Fibroblast of mammary gland (primary cell): ENCODE measurements at places on chromosomes 7 and 10.
A peak's percentile ranks its signal among the peaks of the same experiment; 100 is the strongest.

GRCh38 chr7:120760050-120760449 lies 97.9 kb downstream of the TSPAN12 start:
- no peak for DNase-seq

- no peak for DNase-seq
Observed at GRCh38 chr7:73970801-73971229, 57.2 kb upstream of the ELN start.

- DNase-seq, result no peak
Observed at GRCh38 chr7:141630621-141631020, 71.3 kb downstream of the DENND11 start.

- DNase-seq, result no peak
Observed at GRCh38 chr7:132501956-132502355, 74.3 kb downstream of the PLXNA4 start.

GRCh38 chr10:113983552-113983951 lies 60.1 kb upstream of the ADRB1 start:
- no peak for DNase-seq

- peak; percentile 75 for DNase-seq
Observed at GRCh38 chr10:4661511-4662255, 164.3 kb upstream of the AKR1E2 start.

DNA sequence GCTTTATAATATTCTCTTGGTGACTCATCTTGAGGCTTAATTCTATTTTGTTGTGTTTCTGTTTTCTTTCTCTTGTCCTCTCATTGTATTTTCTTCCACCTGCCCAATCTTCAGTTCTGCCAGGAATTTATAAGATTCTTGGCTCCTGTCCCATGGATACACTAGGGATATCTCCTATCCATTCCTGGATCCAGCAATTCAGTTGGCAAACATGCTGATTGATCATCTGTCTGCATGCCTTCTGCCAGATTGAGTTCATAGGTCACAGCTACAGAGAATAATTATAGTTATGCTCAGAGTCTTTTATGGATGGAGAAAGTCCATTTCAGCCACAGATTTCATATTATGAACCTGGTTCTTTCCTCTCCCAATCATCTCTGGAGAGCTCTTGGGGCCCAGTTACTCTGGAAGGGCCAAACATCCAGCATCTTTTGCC lies 140.4 kb upstream of the MAGI2 start:
- DNase-seq, result peak; percentile 1

DNA sequence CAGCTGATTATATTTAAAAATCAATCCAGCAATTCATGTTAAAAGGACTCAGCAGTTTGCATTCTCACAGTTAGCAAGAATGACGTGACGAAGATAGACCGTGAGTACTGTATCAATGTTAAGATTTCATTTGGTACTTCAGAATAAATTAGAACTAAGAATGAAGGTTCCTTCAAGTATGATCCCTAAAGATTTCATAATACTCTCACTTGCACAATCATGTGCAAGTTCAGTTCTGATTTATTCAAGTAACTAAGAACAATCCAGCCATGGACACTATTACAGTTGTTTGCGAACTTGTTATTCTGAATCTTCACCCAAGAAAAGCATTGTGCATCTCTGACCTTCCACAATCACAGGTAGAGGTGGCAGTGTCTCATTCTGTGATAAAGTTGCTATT lies 7.7 kb downstream of the RHEB start:
- DNase-seq, result peak; percentile 45

DNA sequence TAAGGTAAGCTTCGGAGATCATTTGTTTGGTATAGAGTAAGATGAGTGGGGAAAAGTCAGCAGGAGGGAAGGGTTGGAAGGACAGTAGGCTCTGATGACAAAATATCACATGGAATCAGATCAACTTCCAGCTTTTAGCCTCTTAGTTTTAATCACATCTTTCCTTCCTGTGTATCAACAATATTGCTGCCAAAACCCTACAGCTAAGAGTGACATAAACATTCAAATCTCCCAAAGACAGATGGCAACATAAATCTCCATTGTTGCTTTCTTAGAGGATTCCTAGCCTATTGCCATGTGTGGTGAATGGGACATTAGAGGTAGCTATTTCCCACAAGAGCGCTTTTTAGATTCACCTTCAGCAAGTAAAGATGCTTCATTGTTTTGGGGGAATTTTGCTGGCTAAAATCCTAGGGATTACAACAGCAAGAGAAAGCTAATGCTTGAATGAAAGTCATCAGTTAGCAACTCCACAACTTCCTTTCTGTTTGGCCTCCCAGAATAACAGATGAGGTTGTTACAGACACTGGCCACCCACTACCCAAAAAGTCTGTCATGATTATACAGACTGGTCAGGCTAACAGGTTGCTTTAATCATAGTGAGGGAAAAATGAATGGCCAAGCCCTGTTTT lies 35.2 kb upstream of the FZD1 start:
- DNase-seq, result peak; percentile 60

- no peak for DNase-seq
Observed at GRCh38 chr10:110764793-110765512, 106.8 kb upstream of the PDCD4 start.

DNA sequence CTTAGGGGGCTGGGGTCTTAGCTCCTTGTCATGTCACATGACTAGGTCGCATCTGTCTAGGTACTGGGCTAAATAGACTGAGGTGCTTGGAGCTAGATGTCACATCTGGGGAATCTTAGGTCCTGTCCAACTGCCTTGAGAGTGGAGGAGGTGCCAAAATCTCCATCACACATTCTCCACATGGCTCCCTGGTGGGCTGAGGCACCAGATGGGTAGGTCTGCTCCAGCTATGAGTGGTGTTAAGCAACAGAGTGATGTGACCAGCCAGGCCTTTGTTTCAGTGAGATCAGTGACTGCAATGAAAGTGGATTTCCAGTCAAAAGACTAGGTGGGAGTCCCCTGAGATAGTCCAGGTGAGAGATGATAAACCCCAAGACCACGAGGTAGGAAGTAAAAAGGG lies 251.8 kb downstream of the BMPER start:
- peak; percentile 36 for DNase-seq

GRCh38 chr10:80540618-80540980 lies 2.9 kb downstream of the SH2D4B start:
- DNase-seq, result no peak

DNA sequence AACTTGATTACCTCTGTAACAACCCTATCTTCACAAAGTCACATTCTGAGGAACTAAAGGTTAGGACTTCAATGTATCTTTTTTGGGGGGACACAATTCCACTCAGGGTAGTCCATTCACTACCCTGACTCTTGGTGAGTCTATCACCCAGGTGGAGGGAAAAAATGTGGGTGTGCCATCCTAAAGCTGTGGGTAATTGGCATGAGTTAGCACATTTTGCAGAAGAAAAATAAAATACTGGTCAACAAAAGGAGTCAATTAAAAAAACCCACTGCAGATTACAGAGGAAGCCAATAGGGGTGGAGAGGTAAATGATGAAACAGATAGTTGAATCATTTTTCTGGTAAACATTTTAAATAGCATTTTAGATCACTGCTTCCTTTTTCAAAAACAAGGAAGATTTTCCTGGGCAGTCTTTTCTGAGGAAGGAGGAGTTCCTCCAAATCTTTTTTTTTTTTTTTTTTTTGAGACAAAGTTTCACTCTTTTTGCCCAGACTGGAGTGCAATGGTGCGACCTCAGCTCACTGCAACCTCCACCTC lies 5.1 kb upstream of the BLVRA start:
- DNase-seq, result peak; percentile 48

GRCh38 chr7:37432281-37432920 lies 16.3 kb downstream of the ELMO1 start:
- DNase-seq, result no peak

GRCh38 chr7:135755351-135755753 lies 6.7 kb upstream of the FAM180A start:
- DNase-seq, result no peak

DNA sequence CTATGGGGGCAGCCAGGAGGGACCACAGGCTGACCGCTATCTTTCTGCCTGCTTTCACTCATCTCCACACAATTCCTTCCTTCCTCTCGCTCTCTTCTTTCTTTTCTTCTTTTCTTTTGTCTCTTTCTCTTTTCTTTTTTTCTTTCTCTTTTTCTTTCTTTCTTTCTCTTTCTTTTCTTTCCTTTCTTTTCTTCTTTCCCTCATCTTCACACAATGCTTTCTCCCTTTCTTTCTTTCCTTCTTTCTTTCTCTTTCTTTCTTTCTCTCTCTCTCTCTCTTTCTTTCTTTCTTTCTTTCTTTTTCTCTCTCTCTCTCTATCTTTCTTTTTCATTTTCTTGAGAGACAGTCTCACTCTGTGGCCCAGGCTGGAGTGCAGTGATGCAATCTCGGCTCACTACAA lies 6.8 kb upstream of the MUC12 start:
- no peak for DNase-seq

- no peak for DNase-seq
Observed at GRCh38 chr7:148483515-148484308, 106.9 kb upstream of the C7orf33 start.

GRCh38 chr10:10869592-10869991 lies 148.1 kb upstream of the CELF2 start:
- DNase-seq, result no peak

DNA sequence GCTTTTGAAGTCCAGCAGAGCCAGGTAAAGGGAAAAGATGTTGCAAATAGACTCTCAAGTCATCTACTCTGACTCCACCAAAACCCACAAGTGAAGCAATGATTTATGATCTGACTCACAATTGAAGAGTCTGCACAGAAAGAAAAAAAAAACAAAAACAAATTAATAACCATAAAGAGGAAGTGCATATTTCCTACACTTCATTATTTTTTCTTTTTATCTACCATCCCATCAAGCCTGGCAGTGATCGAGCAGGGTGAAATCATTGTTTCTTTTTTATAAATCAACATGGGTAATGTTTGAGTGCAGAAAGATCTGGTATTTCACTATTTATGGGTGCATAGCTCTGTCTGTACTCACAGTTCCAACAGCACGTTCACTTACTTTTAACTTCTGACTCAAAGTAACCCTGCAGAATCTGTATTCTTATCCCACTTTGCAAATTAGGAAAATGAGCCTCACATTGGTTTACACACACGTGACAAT lies 829.0 kb downstream of the TNS3 start:
- DNase-seq, result peak; percentile 93

DNA sequence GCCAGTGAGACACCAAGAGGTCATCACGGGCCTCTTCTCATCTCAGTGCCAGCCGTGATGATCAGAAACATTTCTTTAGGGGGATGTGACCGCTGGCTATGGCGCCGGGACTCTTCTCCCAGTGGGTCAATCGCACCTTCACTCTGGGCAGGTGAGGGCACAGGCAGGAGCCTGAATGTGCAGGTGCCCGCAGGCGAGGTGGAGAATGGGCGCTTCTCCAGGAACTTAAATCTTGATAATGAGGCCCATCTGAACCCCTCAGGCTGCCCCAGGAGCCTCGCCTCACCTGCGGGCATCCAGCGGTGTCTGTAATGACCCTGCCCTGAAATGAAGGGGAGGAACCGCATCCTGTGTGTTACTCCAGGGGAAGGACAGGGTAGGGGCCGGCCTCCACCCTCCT lies 204.7 kb downstream of the ADARB2 start:
- no peak for DNase-seq

GRCh38 chr7:129222064-129222463 lies 2.8 kb upstream of the AHCYL2 start:
- DNase-seq, result no peak

DNA sequence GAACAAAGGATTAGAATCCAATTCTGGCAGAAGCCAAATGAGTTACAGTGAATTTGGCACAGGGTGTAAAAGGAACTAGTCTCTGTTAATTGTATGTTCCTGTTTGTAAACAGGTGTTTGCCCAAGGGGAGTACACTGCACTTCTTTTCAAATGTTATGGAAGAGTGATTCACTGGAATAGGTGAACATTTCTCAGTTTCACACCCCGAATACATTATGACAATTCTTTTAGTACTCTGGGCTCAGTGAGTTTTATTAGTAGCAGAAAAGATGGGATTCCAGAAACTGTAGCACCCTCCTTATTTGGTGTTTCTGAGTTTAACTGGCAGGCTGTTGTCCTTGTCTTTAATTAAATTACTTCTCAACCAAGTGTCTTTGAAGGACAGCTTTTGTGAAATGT lies 329.2 kb downstream of the BBS9 start:
- no peak for DNase-seq

GRCh38 chr7:46451846-46452245 lies 530.8 kb upstream of the IGFBP3 start:
- DNase-seq, result no peak

GRCh38 chr10:29923416-29923965 lies 135.9 kb downstream of the JCAD start:
- DNase-seq, result no peak

- peak; percentile 80 for DNase-seq
Observed at GRCh38 chr7:74032191-74032490, 4.2 kb downstream of the ELN start.

GRCh38 chr10:15223174-15223573 lies 54.7 kb upstream of the NMT2 start:
- peak; percentile 91 for DNase-seq

DNA sequence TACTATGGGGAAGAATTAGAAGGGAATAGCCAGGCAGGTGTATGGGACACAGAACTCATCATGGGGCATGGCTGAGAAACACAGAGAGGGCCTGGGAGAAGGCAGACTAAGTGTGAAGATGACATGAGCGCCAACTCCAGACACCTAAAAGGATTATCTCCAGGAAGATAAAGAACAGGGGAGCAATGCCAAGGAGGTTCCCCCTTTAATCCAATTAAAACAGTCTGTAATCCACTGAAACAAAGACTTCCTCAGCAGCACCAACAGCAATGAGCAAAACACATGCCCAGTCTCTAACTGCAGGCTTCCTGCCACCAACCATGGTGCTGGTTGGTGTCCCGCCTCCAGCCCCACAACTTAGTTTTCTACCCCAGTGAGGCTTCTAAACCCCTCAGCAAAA lies 108.9 kb downstream of the GRID1 start:
- DNase-seq, result no peak

GRCh38 chr7:85567983-85568382 lies 381.1 kb upstream of the SEMA3D start:
- no peak for DNase-seq

GRCh38 chr10:16049050-16049449 lies 188.7 kb upstream of the MINDY3 start:
- DNase-seq, result no peak

GRCh38 chr10:96380821-96381220 lies 22.0 kb upstream of the OPALIN start:
- peak; percentile 25 for DNase-seq

DNA sequence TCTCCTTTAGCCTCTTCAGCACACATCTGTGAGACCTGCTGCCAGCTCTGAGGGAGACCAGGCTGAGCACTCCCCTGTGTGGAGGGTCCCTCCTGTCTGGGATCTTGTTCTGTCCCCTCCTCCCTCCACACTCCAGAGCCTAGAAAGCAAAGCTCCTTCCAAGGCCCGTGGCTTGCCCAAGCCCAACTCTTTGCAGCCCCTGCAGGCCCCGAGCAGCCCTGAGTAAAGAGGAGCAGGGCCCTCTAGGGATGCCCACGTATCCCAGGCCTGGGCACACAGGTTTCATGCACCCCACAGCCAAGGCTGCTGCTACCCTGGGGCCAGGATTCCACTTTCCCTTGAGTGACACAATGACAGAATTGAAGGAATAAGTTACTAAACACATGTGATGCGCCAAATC lies 24.0 kb downstream of the COBL start:
- no peak for DNase-seq

GRCh38 chr7:29922921-29923700 lies 66.5 kb downstream of the SCRN1 start:
- no peak for DNase-seq

GRCh38 chr7:111763221-111763801 lies 201.0 kb upstream of the IMMP2L start:
- peak; percentile 72 for DNase-seq
